ENCODE measurements at places on chromosomes 7 and 10.

GRCh38 chr7:124992851-124993562, 63.4 kb upstream of the POT1 start:
- no peak for DNase-seq

- no peak for DNase-seq
These were observed 82.7 kb downstream of the HIPK2 start for GRCh38 chr7:139695051-139695450.

GRCh38 chr10:129809841-129810240, 154.2 kb downstream of the EBF3 start:
- DNase-seq: no peak

DNA sequence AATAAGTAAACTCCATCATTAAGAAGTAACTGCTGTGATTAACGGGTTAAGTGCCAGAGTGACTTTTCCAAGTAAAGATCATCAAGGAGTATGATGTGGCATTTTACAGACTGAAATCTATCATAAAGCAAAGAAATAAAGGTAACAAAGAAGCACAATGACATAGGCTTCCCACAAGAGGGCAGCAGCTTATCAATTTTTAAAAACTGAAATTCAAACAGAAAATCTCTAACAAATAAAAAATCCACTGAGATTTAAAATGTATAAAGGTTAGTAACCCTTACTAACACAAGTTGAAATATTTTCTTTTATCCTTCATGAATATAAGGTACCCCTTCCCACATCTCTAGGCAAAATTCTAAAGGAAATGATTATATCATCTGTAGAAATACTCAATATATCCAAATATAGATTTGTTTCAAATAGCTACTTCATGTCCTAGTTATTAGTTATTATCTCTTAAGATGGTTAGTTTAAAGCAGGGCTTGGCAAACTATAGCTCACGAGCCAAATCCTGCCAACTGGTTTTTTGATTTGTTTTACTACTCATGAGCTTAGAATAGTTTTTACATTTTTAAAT, 29.2 kb downstream of the FAM3C start:
- no peak for DNase-seq

DNA sequence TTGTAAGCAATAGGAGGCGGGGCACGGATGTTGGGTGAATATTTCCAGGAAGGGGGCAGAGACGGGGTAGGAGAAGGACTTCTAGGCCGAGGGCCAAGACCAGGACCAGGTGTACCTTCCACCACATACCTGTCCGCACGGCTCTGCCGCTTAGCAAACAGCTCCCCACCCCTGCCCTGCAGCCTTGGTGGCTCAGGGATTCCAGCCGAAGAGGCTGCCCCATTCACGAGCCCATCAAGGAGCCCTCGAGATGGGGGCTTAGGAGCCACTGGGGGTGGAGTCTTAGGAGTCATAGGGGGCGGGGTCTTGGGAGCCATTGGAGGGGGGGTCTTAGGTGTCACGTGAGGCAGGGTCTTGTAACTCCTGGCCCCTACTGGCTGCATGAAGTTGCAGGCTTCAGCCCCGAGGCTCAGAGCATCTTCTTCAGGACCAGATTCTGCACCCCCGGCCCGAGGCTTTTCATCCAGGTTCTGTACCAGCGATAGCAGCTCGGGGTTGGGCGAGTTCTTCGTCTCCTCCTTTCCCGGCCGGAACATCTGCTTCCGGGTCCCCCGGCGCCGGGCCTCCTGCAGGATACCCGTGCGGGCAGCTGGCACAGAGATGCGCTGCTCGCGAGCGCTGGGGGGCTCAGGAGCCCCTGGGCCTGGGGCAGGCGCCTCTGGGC, 6.1 kb upstream of the MYOZ1 start:
- DNase-seq: no peak

GRCh38 chr7:121401896-121402295, 5.8 kb upstream of the FAM3C start:
- no peak for DNase-seq

- no peak for DNase-seq
These were observed 468.6 kb upstream of the COBL start for GRCh38 chr7:51785171-51785570.

GRCh38 chr7:2735744-2736143, 47.7 kb downstream of the AMZ1 start:
- DNase-seq: no peak
